ENCODE measurements at places on chromosomes 1 and 21. TPM values are rescaled to one million over a fixed set of nuclear protein-coding genes. Genes with fewer than 3 reads are reported as not detected.

The GNG4 gene
- 4.1 TPM for polyA plus RNA-seq

The PADI1 gene
- not detected for polyA plus RNA-seq

The HSPB7 gene
- 3.6 TPM for polyA plus RNA-seq

The TMPRSS15 gene
- polyA plus RNA-seq = 0.42 TPM

The RO60 gene
- polyA plus RNA-seq = 45.6 TPM

The TP73 gene
- 0.73 TPM for polyA plus RNA-seq

The ATP6V1G3 gene
- polyA plus RNA-seq = 4.4 TPM

The RHD gene
- 0.99 TPM for polyA plus RNA-seq

The NTMT2 gene
- polyA plus RNA-seq = not detected

The CCDC17 gene
- 2.6 TPM for polyA plus RNA-seq

The KCNC4 gene
- polyA plus RNA-seq = 4.7 TPM

The CASZ1 gene
- 15.7 TPM for polyA plus RNA-seq

The OLIG2 gene
- polyA plus RNA-seq = not detected

The RAP1GAP gene
- polyA plus RNA-seq = 19.2 TPM

DNA sequence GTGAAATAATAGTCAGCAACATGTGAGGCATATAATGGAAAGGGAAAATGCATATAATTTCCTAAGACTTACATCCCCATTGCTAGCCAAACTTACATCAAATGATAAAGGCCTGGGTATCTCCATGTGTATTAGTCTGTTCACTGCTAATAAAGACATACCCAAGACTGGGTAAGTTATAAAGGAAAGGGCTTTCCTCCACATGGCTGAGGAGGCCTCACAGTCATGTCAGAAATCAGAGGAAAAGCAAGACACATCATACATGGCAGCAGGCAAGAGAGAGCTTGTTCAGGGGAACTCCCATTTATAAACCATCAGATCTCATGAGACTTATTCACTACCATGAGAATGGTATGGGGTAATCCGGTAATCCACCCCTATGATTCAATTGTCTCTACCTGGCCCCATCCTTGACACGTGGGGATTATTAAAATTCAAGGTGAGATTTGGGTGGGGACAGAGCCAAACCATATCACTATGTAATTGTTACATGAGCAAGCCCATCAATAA, 161.5 kb upstream of the SAMSN1 start:
- no peak for DNase-seq

- DNase-seq = no peak
Observed at GRCh38 chr1:217134857-217135568, 411.8 kb upstream of the ESRRG start.

GRCh38 chr1:46497020-46497419, 7.4 kb downstream of the DMBX1 start:
- DNase-seq = no peak

- DNase-seq = no peak
Observed at GRCh38 chr1:68016381-68016780, 34.0 kb downstream of the DIRAS3 start.

GRCh38 chr1:40774266-40774998, 9.2 kb upstream of the KCNQ4 start:
- no peak for DNase-seq

GRCh38 chr21:37008724-37009123, 2.2 kb downstream of the RIPPLY3 start:
- no peak for DNase-seq

DNA sequence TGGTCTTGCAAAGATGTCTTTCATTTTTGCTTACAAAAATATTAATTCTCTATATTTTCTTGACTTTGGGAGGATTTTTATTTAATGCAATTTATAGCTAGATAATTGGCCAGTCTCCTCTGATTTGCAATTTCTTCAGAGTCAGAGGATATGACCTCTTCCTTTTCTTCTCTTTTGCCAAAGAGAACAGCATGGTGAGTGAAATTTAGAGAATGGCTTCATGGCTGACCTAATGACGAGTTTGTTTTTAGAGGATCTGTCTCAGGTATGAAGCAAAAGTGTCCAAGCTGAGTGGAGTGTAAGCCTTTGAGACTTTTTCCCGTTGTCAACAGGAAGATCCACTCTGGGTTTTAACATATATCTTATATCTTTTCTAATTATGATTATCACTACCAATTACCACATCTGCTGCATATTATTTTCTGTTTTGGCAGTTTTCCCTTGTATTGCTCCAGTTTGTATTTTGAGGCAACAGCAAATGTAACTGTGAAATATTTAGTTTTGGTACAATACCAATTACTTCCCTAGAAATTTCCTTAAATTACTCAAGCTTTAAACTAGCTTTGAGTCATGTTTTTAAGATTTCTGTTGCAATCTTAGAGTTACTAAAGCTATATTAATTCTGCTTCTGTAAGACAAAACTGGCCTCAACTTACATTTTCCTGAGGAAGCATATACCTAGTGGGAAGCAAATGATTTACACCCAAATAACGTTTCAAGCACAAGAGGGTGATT, 332.8 kb upstream of the ZRANB2 start:
- no peak for DNase-seq

DNA sequence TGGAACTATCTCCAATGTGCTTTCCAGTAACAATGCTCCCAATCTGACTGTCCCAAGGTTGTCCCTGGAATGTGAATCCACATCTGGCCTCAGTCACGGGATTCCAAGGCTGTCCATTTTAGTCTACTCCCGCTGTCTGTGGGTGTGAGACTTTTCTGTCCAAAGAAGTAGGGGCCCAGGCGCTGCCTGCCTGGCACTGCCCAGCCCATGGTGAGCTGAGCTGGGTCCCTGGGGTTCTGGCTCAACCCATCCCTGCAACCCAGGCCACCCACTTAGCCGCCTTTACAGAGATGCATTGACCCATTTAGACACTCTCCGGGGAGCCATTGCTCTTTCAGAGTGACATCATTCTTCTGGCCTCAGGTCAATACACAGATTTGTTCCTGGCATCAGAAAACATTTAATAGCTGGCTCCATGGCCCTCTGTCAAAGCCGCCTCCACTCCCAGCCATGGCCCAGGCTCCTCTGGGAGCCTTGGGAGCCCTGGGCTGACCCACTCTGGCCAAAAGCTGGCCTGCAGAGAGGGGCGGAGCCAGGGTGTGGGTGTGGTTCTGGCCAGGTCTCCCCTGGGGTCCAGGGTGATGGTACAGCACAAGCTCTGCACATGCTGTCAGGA, 47.2 kb upstream of the PAX7 start:
- DNase-seq = no peak

GRCh38 chr1:54180701-54181360, 19.0 kb downstream of the CYB5RL start:
- no peak for DNase-seq

DNA sequence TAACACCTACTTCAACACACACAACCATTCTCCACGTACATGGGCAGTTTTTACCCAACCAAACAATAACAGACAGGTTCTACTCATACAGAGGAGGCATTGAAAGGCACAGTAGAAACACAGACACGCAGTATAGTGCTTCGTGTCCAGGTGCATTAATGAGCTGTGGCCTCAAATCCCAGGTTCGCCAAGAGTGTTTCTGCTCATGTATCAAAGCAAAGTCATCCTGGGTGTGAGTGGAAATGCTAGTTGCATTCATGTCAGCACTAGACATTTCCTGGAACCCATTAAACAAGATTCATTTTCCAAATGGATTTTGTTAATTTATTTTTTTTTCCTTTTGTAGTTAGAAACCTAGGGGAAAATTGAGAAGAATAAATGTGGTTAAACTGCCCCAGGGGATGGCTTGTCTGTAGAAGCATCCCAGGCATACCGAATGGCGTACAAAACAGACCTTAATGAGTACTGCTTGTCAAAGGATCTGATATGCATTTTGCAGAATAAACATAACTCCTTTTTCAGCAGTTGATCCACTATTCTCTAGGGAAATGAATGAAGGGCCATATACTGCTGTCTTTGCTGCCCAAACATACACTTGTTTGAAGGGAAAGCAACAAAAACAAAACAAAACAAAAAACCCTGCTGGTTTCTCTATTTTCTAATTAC, 298.6 kb upstream of the ST6GALNAC5 start:
- no peak for DNase-seq

GRCh38 chr1:229209816-229210215, 61.1 kb upstream of the RAB4A start:
- no peak for DNase-seq

DNA sequence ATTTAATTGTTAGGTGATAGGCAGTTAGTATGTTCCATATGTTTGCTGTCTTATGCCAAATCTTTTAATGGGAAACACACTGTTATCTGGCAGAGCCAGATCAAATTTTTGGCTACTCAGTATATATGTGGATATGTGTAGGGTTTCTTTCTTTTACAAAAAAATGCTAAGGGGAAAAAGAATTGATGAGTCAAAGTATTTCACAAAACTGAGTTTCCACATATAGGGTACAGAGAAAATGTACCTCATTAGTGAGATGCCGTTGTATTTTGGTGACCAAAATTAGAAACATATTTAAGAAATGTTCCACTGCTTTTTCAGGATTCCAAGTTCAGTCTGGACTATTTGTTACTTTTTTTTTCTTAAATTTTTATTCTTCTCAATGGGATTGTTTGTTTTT, 201.2 kb upstream of the PTGFR start:
- no peak for DNase-seq

- DNase-seq = no peak
Observed at GRCh38 chr21:45846373-45847160, 135.0 kb upstream of the COL6A1 start.

- no peak for DNase-seq
Observed at GRCh38 chr1:211490821-211491415, 1.0 kb downstream of the RD3 start.

- no peak for DNase-seq
Observed at GRCh38 chr1:55010887-55011217, 12.1 kb downstream of the BSND start.

- DNase-seq = no peak
Observed at GRCh38 chr1:116902027-116902426, 7.7 kb upstream of the PTGFRN start.

DNA sequence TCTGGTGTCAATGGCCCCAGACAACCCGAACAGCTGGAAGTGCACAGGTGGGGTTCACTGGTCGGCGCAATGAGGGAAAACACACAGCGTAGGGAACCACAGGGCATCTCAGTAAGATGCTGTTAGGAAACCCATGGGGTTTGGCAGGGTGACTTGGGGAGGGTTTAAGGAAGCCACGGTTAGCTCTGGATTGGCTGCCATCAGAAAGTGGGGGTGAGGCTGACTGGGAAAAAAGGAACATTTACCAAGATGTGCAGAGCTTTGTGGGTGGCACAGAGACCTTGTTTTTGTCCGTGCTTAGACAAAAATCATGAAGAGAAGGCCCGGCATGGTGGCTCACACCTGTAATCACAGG, 11.0 kb downstream of the ALDH4A1 start:
- no peak for DNase-seq

DNA sequence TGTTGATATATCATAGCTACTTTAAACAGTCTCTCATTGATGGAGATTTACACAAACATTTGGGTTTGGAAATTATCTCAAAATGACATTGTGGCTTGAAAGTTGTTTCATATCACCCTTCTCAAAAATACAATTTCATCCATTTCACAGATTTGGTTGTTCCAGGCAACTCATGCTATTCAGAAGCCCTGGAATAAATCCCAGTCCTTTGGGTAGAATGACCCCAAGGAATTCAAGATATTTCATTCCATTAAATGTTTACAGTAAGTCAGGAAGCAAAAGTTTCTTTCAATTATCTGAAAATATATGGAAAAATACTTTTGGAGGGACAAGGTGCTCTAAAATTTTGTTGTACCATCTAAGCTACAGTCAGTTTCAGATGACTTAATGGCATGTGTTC, 27.1 kb downstream of the MPZL1 start:
- no peak for DNase-seq

- DNase-seq = no peak
Observed at GRCh38 chr1:188194916-188195315, 1366.2 kb downstream of the PLA2G4A start.

DNA sequence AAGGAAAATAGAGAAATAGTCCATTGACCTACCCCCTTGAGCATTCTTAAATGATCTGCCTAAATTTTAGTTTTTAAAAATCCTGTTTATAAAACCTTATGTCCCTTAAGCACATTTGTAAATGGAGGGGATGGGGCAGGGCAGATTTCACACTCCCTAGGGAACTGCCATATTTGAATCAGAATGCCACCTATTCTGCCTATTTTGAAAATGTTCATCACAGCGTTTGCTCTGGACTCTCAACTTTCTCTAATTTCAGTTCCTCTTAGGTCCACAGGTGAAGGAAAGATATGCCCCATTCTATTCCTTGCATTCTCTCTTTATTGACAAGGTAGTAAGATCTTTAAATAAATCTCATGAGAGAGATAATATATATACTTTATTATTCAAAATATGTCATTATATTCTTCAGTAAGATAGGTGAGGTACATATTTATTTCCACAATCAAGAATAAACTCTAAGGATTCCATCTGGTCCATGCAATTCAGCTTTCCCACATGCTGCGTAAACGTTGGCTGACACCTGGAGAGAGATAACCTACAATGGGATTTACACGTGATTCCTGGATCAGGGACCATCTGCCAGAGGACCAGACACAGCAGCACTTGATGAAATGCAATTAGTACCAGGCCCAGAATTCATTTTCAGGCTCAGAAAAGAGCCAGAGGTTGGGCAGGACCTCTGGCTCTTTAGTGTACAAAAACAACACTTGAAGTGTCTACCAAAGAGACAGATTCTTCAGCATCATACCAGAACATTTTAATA, 1.2 kb upstream of the LPGAT1 start:
- no peak for DNase-seq

- DNase-seq = no peak
Observed at GRCh38 chr1:241396747-241397681, 40.0 kb upstream of the RGS7 start.

All from renal cortex interstitium (tissue), 15 donors.